ENCODE measurements at places on chromosomes 6 and 20.
A peak's percentile ranks its signal among the peaks of the same experiment; 100 is the strongest.

GRCh38 chr6:101429845-101430244 is 36.3 kb downstream of the GRIK2 start:
- no peak for DNase-seq

- no peak for DNase-seq
Measured at GRCh38 chr20:63968928-63969760, 586 bp downstream of the ZNF512B start.

- DNase-seq = no peak
Measured at GRCh38 chr6:131303338-131303930, 168.2 kb downstream of the AKAP7 start.

- DNase-seq = no peak
Measured at GRCh38 chr20:8492173-8492572, 360.1 kb downstream of the PLCB1 start.

DNA sequence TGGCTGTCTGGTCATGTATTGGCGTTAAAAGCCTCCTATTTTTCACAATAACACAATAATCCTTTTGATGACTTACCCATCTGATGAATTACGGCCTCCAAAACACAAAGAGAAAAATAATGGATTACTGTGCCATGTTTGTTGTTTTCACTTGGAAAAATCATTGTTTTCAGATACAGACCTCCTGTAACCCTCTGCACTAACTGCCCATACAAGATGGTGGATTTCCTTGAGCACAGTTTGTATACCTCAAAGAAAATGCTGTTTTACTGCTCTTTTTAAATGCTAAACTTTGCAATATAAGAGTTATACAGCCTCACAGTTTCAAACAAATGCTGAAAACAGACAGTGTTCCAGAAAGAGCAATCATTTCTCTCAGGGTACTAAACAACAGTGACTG is 61.0 kb downstream of the SMLR1 start:
- DNase-seq = no peak

DNA sequence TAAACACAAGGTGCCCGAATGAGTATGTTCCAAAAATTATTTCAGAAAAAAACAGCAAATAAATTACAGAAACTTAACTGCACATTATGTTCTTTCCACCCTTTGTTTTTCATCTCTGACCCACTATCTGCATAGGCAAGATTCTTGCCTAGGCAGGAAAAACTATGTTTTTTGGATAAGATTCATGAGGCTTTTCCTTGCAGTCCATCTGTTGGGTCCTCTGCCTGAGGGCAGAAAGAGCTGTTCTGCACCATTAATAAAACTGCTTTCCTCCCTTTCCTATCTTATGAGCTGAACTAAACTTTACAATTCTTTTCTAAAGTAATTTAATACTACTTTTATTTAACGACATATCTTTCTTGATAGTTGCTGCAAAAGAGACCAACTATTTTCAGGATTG is 21.1 kb downstream of the ENPP1 start:
- DNase-seq = no peak

DNA sequence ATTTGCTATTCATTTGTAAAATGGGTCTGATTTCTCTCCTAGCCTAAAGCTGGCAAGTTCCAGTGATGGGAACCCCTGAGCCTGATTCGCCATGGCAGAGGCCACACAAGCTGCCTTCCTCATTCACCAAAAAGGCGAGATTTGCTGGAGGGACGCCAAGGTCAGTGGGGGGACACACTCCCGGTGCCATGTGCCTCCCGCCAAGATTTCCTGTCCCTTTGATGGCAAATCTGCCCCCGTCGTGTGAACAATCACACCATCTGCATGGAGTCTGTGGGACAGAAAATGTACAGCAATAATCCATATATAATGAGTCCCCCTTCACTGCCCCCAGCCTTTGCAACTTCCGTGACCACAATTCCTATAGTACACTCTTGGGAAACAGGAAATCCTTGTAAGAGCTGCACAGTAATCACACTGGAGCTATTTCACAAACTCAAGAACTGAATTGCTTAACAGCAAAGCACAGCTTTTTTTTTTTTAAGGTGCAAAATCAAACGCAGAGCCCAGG is 15.7 kb upstream of the IGF2R start:
- DNase-seq = no peak

GRCh38 chr6:52015953-52016352 is 71.5 kb downstream of the PKHD1 start:
- no peak for DNase-seq

DNA sequence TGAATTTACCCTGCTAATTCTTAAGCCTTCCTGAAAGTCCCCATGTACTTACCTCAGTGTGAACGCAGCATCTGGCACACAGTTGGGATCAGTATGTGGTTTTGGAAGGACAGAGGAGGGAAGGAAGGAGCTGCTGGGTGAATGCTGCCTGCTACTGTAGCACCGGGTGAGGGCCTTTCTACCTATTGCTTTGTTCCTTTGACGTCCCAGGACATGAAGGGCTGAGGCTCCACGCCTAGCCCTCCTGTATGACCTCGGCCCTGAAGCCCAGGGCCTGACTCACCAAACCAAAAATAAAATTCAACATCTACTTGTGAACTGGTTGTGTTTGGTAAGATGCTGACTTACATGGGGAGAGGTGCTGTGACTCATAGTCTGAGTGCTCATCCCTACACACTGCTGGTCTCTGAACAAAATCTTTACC is 51.1 kb downstream of the ARID1B start:
- no peak for DNase-seq

GRCh38 chr20:9276966-9277468 is 208.1 kb downstream of the PLCB4 start:
- no peak for DNase-seq

- DNase-seq = peak; percentile 53
Measured at GRCh38 chr20:62461157-62461556, 14.6 kb downstream of the GATA5 start.

GRCh38 chr6:107655245-107655644 is 165.3 kb downstream of the SOBP start:
- no peak for DNase-seq

- DNase-seq = no peak
Measured at GRCh38 chr20:9200620-9201019, 131.7 kb downstream of the PLCB4 start.

- no peak for DNase-seq
Measured at GRCh38 chr6:72850040-72850439, 228.2 kb downstream of the KCNQ5 start.

Measured in prostate gland (tissue), 2 donors.